ENCODE measurements at places on chromosomes 6 and 20. TPM values are rescaled to one million over a fixed set of nuclear protein-coding genes. Genes with fewer than 3 reads are reported as not detected.

WFDC10B gene
- total RNA-seq = not detected

APOM gene
- not detected for total RNA-seq

TGM3 gene
- not detected for total RNA-seq

DPPA5 gene
- total RNA-seq = not detected

XKR7 gene
- not detected for total RNA-seq

TOX2 gene
- 11.8 TPM for total RNA-seq

PGM3 gene
- 81.0 TPM for total RNA-seq

EIF6 gene
- 115 TPM for total RNA-seq

SEMG1 gene
- not detected for total RNA-seq

CST5 gene
- not detected for total RNA-seq

OOEP gene
- total RNA-seq = not detected

ARMH2 gene
- total RNA-seq = not detected

COQ3 gene
- total RNA-seq = 5.2 TPM

SLC18B1 gene
- 13.4 TPM for total RNA-seq

HLA-DOA gene
- under 0.01 TPM for total RNA-seq

LAMP5 gene
- total RNA-seq = 0.66 TPM

TAPBP gene
- total RNA-seq = 90.7 TPM

DDX27 gene
- 32.6 TPM for total RNA-seq

TOMM34 gene
- total RNA-seq = 48.3 TPM

SNRPB gene
- 320 TPM for total RNA-seq

ENPP1 gene
- total RNA-seq = 8.1 TPM

SAMD10 gene
- total RNA-seq = 2.6 TPM

SPATS1 gene
- total RNA-seq = not detected

HDGFL1 gene
- not detected for total RNA-seq

DUSP15 gene
- not detected for total RNA-seq

CYP39A1 gene
- total RNA-seq = 0.22 TPM

GPX5 gene
- not detected for total RNA-seq

LAMA2 gene
- total RNA-seq = 5.8 TPM

PRDM13 gene
- total RNA-seq = not detected

CDH26 gene
- total RNA-seq = not detected

All from thoracic aorta endothelial cell (primary cell).